ENCODE measurements at places on chromosomes 12 and 14.
A peak's percentile ranks its signal among the peaks of the same experiment; 100 is the strongest.

GRCh38 chr12:65892841-65893251 lies 68.6 kb downstream of the HMGA2 start:
- DNase-seq = no peak

- DNase-seq = no peak
Measured at GRCh38 chr12:53948650-53949593, 5.8 kb upstream of the HOXC12 start.

GRCh38 chr12:125533434-125534029 lies 468.3 kb downstream of the AACS start:
- DNase-seq = peak; percentile 17

- DNase-seq = no peak
Measured at GRCh38 chr12:122099280-122099749, 20.8 kb downstream of the MLXIP start.

- DNase-seq = no peak
Measured at GRCh38 chr14:34184126-34184525, 233.3 kb upstream of the EGLN3 start.

GRCh38 chr12:29681370-29681769 lies 102.4 kb downstream of the TMTC1 start:
- DNase-seq = no peak

GRCh38 chr12:19665121-19665900 lies 226.0 kb downstream of the AEBP2 start:
- no peak for DNase-seq

GRCh38 chr12:80161612-80162011 lies 62.3 kb downstream of the OTOGL start:
- DNase-seq = no peak

DNA sequence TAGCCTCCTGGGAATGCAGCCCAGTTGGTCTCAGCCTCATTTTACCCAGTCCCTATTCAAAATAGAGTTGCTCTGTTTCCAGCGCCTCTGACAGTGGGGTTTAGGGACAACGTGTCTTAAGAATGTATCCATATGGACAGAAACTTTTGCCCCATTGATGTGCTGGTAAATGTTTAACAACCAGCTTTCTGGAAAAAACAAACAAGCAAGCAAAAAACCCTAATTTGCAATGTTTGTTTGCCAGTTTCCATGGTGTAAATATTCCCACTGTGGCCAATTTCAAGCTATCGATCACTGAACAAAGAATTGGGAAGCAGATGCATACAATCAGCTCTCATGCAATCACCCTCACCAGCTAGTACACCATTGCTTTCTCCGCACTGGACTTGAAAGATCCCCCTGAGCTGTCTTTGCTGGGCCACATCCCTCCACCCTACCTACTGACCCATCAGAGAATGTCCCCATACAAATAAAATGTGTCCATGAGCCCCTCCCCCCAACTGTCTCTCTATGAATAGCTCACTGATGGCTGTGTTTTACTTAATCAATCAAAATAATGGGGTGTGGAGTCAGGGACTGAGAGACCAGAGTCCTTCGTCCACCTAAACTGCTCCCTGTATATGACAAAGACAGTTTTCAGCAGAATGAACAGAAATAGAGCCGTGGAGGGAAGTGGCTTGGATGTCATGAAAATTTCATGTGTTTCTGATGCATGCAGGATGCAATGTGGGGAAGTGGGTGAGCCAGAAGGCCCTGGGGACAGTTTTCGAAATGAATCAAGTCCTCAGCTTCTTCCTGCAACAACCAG lies 40.8 kb downstream of the CCDC60 start:
- no peak for DNase-seq

DNA sequence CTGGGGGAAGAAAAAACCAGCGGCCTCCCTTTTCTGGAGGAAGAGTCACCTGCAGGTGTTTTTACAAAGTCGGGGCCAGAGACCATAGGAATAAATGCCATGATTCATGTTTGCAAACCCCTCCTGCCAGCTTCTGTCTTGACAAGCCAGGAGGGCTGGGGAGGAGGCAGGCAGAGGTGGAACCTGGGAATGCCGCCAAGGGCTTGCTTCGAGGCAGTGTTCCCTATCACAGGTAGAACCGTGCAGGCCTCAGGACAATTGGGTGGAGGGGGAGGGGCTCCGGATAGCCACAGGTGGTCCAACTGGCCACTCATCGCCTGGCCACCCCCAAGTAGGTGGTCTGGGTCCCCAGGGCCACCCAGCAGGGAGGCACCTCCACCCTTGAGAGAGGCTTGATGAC lies 14.2 kb upstream of the DLK1 start:
- no peak for DNase-seq

GRCh38 chr12:71772735-71773134 lies 18.1 kb downstream of the RAB21 start:
- no peak for DNase-seq

- DNase-seq = no peak
Measured at GRCh38 chr14:52949711-52950409, 990 bp downstream of the FERMT2 start.

GRCh38 chr14:88245321-88245720 lies 77.7 kb downstream of the KCNK10 start:
- no peak for DNase-seq

Data from activated CD4-positive, alpha-beta T cell treated with anti-CD3 and anti-CD28 coated beads, Interleukin-2, amount 10 ng/mL, durations not matched to agents 7 days and 5 days (primary cell).